ENCODE measurements at places on chromosomes 2 and 18.
A peak's percentile ranks its signal among the peaks of the same experiment; 100 is the strongest.

- no peak for DNase-seq
Measured at GRCh38 chr2:9744256-9745004, 98.8 kb upstream of the TAF1B start.

GRCh38 chr18:72630991-72631390 is 86.8 kb upstream of the CBLN2 start:
- DNase-seq: no peak

GRCh38 chr2:64017811-64018700 is 1.2 kb downstream of the VPS54 start:
- DNase-seq: peak; percentile 70

DNA sequence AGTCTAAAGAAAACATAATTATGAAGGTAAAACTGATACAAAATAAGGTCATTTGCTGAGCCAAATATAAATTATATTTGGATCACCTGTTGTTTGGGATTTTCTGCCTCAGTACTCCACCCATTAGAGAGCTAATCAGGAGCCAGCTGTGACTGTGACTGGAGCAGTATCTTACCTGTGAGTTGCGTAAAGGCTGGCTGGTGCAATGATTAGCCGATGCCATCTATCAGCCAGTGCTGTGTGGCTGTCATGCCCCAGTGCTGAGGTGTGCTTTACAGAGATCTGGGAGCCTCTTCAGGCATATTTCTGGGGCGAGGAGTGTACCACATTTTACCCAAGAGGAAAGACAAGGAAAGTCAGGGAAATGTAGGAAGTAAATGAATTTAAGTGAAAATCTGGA is 191.8 kb downstream of the LRRTM1 start:
- no peak for DNase-seq

GRCh38 chr2:238557431-238557830 is 130.7 kb downstream of the ASB1 start:
- no peak for DNase-seq

DNA sequence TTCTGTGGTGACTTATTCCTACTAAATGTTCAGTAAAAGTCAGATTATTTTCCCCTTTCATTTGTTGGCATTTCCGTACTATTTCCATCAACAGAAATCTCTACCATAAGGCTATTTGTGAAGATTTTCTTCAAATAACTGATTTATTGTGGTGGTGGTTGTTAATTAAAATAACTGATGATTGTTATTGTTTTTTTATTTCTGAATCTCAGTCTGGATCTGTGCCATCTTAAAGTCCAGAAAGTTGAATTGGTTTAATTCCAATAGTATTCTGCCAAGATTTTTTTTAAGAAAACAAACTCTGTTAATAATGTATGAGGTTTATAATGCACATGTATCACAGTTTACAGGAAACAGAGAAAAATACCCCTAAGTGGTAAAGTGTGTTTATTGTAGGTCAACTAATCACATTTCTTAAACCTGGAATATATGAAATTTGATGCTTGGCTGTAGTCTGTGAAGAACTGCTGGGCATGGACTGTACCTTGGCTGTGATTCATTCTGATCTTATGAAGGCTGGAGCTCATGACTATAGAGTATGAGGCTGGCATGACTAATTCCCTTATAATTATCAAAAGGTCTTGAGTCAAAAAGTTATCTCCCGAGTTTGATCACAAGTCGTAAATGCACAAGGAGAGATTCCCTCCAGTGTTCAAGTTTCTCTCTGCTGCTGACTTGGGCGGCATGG is 134.2 kb upstream of the RND3 start:
- no peak for DNase-seq

GRCh38 chr2:203869223-203870042 is 1.9 kb downstream of the CTLA4 start:
- no peak for DNase-seq

DNA sequence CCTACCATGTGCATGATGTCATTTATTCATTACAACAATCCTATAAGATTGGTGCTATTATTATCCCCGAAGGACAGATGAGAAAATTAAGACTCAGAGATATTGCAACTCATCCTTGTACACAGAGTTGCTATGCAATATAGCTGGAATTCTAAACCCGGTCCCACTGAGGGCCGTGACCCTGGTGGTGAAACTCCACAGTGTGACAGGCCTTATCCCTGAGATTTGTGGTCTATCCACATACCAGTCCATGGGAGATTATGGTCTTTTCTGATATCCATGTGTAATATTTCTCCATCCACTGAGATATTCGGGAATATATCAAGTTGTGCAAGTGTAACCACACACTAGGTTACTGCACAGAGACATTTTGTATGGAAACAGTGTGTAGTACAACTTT is 305.2 kb downstream of the TXNL1 start:
- no peak for DNase-seq

GRCh38 chr2:8022908-8023640 is 658.8 kb upstream of the ID2 start:
- DNase-seq: no peak

DNA sequence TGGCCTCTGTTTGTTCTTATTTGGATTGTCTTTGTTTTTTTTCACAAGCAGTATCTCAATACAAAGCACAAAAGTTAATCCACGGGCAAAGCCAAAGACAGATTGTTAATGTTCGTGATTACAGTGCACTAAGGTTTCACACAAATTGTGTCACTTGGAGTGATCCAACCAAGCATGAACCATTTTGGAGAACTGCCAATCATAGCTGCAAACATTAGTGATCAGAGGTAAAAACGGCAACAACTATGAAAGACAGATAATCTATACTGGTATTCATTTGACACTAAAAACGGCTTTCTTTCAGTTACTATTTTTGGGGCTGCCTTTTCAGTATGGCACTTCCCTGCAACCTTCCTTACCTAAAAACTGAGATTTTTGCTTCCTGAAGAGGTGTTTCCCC is 213.1 kb upstream of the GULP1 start:
- no peak for DNase-seq

DNA sequence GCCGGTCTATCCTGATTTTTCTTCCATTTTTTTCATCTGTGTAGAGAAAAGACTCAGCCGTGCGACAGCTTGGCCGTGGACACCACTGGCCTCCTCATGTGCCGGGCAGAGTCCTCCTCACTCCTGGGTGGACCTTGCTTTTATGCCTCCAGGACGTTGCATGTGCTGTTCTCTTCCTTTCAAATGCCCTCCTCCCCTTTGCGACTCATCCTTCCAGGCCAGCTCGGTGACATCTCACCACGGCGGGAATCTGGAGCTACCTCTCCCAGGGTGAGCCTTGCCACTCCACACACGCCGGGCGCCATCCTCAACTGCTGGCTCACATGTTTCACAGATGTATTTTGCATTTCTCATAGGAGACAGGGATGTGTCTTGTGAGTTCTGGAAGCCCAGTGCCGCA is 198.5 kb upstream of the HDAC4 start:
- DNase-seq: no peak

GRCh38 chr2:196482119-196483065 is 157.1 kb upstream of the CCDC150 start:
- DNase-seq: no peak

DNA sequence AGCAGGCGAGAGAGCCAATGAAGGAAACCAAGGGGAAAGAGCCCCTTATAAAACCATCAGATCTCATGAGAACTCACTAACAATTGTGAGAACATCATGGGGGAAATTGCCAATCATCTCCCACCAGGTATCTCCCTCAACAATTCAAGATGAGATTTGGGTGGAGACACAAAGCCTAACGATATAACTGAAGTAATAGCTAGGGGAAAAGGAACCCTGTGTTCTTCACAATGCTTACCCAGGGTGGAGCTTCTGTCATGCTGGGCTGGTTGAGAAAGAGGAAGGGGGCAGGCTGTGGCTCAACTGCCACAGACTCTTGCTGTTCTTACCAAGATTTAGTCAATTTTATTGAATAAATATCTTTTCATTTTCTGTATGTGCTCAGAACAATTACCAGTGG is 392.1 kb upstream of the HS6ST1 start:
- DNase-seq: no peak

GRCh38 chr2:232976666-232977437 is 36.2 kb downstream of the NGEF start:
- no peak for DNase-seq

DNA sequence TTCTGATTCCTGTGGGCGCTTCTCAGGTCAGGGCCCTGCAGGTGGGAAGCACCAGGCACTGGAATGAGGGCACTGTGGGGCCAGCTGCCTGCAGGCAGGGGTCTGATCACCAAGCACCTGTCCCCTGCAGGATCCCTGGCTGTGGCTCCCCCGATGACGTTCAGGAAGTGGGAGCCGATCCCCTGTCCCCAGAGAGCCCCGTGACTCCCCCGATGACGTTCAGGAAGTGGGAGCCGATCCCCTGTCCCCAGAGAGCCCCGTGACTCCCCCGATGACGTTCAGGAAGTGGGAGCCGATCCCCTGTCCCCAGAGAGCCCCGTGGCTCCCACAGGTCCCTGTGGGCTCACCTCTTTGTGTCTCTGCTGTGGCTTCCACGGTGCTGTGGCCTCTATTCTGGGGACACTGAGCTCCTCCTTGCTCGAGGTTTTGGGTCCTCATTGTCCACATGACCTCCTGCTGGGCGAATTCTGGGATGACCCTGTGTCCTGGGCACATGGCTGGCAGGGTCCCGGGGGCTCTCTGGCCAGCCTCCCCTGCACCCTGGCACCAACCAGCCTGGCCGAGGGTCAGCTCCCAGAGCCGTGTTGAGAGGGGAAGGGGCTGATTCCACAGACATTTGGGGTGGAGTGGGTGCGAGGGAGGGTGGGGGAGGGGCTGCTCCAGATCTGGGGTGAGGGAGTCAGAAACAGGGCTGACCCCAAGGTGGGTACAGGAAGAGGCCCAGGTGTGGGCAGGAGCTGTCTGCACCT is 4.8 kb downstream of the NEU4 start:
- no peak for DNase-seq

- no peak for DNase-seq
Measured at GRCh38 chr2:240355962-240356361, 79.5 kb upstream of the GPC1 start.

DNA sequence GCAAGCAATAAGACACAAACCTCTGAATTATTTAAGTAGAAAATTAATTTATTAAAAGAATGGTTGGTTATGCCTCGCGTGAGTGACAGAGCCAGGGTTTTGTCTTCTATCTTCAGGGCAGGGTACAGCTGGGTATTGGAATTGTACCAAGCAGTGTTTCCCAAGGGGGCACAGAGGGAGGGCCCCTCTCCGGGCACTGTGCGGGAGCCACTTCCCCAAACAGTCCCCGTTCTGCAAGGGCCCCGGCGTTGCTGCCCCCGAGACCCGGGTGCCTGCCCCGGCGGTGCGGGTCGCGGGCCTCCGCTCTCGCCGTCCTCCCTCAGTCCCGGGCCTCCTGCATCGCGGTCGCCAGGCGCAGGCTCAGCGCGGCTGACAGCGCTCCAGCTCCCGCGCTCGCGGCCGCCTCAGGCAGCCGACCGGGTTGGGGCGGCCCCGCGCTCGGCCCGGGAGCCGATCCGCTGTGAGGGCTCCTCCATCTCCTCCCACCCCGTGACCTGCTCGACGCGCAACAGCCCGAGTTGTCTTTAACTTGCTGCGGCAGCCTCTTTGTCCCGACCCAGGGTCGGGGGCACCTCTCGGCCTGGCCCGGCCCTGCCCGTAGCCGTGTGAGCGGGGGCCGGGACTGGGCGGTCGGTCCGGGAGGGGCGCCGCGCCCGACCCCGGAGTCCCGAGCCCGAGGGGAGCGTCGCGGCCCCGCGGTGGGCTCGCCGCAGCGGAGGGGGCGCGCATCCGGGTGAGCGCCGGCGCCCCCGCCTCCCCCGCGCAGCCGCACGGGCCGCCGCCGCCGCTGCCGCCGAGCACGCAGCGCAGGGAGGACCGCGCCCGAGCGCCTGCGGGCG is 620 bp upstream of the GALNT1 start:
- DNase-seq: peak; percentile 83

- no peak for DNase-seq
Measured at GRCh38 chr2:160368988-160369930, 124.3 kb downstream of the RBMS1 start.

GRCh38 chr2:85804583-85804982 is 50.8 kb downstream of the ATOH8 start:
- no peak for DNase-seq

GRCh38 chr2:216710551-216711301 is 15.4 kb upstream of the IGFBP5 start:
- no peak for DNase-seq

GRCh38 chr2:201223089-201224073 is 37.0 kb upstream of the CASP8 start:
- DNase-seq: no peak

GRCh38 chr2:172200495-172201085 is 97.9 kb upstream of the DLX2 start:
- peak; percentile 22 for DNase-seq

DNA sequence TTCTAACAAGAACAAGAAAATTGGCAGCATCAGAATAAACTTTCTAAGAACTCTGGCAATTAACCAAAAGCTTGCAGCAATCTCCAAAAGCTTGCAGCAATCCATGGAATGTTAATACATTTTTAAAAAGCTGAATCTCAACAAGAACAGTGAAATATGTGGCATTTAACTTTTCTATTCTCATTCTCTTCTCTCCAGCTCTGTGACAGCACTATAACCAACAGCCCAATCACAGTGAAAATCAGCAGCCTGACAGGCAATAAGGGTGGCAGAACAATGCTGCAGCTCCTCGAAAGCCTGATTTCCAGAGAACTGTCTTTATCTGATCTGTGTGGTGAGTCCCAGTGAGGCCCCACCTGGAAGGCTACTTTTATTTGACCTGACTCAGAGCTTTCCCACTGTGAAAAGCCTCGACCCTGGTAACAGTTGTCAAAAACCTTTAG is 60.0 kb downstream of the TMEM131 start:
- peak; percentile 18 for DNase-seq

DNA sequence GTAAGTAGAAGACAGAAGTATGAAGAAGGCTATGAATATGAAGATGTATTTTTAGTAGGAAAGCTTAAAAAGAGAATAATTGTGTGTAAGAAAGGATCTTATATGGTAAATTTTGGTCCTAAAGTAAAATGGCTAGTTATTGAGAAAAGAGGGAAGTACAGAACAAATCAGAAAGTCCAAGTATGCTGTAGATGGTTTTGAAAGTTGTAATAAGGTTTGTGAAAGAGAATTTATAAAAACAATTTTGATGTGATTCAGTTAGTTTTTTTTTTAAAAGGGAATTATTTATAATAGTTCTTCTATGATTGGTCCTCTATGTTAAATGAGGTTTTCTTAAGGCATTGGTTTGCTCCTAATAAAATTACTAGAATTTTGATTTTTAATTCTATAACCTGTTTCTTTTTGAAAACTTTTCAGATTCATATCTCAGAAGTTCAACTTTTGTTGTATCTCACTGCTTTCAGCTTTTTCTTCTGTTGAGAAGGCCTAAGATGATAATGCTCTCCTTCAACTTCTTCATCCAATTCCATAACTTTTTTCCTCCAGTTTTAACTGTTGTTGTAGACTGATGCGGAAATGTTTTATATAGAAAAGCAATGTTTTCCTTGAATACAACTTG is 322.7 kb downstream of the NOL4 start:
- DNase-seq: no peak

- DNase-seq: no peak
Measured at GRCh38 chr18:57837917-57838548, 34.9 kb upstream of the ATP8B1 start.

- DNase-seq: no peak
Measured at GRCh38 chr18:905307-905947, 756 bp downstream of the ADCYAP1 start.

GRCh38 chr2:154992826-154993225 is 294.3 kb downstream of the KCNJ3 start:
- DNase-seq: no peak

- no peak for DNase-seq
Measured at GRCh38 chr2:195985741-195986140, 82.9 kb downstream of the DNAH7 start.

Data from erythroblast (primary cell).